ENCODE measurements at places on chromosomes 2 and 18.

- no peak for DNase-seq
Measured at GRCh38 chr2:100344433-100344832, 22.1 kb upstream of the LONRF2 start.

GRCh38 chr2:218895759-218896500, 15.3 kb downstream of the WNT10A start:
- DNase-seq, result peak; percentile 22

GRCh38 chr2:38268691-38269327, 108.3 kb downstream of the ATL2 start:
- DNase-seq, result no peak

DNA sequence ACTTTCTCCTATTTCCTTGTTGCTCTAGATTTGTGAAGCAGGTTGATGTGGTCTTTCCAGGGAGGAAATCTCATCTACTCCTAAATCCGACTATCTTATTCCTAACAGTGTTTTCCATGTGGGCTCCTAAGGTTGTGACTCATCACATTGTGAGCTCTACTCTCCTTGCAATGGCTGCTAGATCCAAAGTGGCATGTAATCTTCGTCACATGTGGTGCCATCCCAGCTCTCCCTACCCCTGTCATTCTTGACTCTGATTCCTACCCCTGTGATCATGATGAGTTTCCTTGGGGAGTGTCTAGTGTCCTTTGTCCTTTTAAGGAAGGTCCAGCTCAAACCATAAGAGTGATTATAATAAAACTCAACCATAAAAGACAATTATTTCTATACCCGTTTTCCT, 47.3 kb upstream of the GULP1 start:
- no peak for DNase-seq

DNA sequence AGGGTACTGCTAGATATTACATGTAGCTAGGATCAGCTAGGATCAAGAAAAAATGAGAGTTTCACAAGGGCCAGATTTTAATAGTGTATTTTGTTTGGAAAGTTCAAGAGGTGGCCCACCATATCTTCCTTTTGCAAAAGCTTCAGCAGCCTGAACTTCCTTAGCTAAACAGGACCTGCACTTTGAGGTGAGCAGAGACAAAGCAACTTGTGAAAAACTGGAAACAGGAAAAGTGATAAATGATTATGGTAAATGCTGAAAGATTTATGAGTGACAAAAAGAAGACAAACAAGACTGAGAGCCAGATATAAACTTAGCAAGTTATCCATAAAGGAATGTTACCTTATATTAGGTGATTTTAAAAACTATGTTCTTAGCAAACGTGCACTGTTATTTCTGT, 123.6 kb downstream of the ZNF521 start:
- no peak for DNase-seq

DNA sequence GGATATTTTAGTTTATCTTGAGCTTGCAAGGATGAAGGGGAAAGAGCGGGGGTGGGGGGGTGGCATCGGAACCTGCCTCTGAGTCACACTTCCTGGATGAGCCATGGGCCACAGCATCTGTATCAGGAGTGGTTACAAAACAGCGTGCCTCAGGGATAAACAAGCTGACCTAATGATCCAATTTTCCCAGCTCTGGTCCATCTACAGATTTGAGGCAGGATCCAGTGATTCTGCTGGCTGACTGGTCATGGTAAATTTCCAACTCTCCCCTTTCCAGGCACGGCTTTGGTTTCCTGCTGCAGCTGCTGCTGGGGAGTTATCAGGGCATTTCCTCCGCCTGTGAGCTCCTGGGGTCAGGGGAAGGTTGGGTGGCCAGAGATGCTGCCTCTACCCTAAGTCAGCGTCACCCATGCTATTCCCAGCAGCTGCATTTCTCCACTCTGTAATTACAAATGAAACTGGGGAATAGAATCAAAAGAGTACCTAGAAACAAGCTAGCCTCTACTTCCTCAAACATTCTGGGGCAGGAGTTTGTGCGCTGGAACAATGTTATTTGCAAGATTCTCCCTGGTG, 4.7 kb upstream of the HPCAL1 start:
- peak; percentile 70 for DNase-seq

DNA sequence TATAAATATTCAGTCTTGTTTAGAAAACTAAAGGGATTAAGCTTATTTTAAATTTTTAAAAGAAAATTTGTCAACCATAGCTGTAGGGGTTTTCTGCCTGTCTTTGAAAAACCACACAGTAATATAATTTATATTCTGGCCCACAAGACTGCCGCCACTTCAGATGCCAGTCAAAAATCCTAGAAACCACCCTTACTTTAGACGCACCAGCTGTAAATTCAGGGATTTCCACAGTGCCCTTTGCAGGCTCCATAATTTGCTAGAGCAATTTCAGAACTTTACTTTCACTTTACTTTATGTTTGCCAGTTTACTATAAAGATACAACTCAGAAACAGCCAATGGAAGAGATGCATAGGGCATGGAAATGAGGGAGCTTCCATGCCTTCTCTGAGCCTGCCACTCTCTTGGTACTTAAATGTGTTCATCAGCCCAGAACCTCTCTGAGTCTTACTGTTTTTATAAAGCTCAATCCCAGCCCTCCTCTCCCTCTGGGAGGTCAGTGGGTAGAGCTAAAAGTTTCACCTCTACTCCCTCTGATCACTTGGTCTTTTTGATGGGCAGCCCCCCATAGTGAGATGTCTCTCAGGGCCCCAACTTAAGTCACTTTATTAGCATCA, 63.3 kb downstream of the KYNU start:
- no peak for DNase-seq

GRCh38 chr2:99827296-99827999, 314.9 kb downstream of the AFF3 start:
- DNase-seq, result no peak

DNA sequence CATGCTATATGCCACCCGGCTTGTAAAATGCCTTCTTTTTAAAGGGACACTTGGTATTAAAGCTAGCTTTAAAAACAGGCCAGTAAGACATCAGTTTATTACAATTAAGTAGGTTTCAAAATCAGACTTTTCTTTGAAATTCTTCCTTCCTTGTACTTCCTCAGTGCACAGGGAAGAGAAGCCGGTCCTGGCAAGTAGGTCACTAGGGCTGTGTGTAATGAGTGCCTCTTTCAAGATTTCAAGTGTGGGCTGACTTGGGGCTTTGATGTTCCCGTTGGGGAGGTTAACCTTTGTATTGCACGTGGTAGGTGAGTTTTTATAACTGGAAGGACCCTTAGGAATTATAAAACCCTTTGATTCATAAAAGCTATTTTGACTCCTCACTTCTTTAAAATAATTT, 566.4 kb upstream of the ID2 start:
- no peak for DNase-seq

DNA sequence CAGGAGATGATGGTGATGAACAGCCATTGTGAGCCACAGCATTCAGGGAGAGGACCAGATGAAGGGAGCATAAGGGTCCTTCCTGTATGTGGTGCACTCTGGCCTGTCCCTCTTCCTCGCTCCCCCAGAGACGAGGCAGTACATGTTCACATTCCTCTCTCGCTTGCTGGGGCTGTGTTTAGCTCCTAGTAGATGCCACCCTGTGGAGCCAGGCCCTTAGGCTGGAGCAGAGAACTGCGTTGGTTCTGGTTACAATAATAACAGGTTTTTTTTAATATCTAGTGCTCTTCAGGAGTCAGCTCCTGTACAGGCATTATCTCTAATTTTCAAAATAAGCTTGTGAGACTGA, 171.1 kb upstream of the MYT1L start:
- DNase-seq, result no peak

All from stimulated activated CD4-positive, alpha-beta T cell treated with anti-CD3 and anti-CD28 coated beads, Interleukin-15, amount 100 ng/mL, for 24 hours (primary cell).